ENCODE measurements at places on chromosomes 12 and 14.
A peak's percentile ranks its signal among the peaks of the same experiment; 100 is the strongest.

DNA sequence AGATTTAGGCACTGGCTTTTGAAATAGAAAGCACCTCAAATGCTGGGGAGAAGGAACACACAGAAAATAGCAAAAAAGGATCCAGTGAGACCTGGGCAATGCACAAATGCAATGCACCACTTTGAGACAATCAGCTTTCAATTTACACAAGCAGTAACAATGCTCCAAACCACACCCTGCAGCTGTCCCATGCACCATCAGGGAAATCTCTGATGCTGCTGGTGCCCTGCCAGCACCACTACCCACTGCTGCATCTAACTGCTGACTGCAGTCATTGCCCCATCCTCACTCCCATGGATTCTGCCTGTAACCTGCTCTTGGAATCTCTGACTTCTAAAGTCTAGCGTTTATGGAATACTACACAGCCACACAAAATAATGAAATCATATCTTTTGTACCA lies 21.0 kb upstream of the HMGA2 start:
- no peak for DNase-seq
- H3K36me3 ChIP-seq: no peaks in the 10 kb centered on the region
- H3K4me3 ChIP-seq: no peak overlapping the region

DNA sequence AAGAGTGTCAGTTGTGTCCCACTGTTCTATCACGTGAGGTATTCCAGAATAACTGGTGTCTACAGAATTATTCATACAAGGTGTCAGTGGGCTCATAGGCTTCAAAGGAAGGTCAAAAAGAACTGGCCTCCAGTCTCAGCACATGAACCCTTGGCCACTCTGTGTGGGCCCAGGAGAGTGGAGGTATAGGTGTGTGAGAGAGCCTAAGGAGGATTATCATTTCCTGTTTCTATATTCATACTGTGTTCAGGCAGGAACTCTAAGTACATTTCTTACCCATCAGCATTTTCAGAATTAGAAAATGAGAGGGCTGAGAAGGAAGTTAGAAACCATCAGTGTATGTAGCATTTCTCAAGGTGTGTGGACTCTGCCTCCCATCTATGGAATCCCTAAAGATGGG lies 87.0 kb downstream of the BTG1 start:
- H3K4me1 ChIP-seq: peaks cover 14% of the 10 kb centered on the region
- DNase-seq: no peak
- H3K27ac ChIP-seq: peak overlapping the region; percentile 76
- H3K36me3 ChIP-seq: peaks cover 4% of the 10 kb centered on the region
- no peak overlapping the region for H3K4me3 ChIP-seq

DNA sequence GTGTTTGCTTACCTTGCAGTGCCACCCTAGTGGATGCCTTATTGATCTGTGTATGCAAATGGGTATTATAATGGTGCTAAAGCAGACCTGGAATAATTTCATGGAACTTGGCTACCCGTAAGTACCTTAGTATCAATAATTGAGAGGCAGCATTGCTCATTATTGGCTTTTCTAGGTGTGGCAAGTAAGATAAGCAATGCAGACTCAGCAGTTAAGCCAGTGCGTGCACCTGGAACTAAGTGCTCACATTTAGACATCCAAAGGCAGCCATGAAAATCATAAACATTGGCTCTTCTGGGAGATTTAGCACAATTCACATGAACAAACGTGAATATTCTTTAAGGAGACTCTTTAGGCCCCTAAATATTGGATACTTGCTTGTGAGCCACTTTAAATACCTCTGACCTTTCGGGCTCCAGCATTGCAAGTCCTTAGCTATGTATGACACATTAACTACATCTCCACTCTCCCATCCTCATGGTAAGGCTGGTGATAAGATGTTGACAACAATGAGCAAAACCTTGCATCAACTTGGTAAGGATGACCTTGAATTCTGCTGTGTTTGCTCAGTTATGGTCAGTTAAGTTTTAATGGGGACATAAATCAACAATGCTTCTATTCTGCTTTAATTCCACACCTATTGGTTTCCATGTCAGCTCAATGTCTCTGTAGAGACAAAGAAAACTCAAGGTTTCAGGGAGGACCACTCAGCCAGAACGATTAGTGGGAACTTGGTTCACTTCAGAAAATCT lies 112.0 kb downstream of the SLC5A8 start:
- no peak overlapping the region for H3K27ac ChIP-seq
- H3K4me1 ChIP-seq: no peaks in the 10 kb centered on the region
- no peak for DNase-seq
- no peaks in the 10 kb centered on the region for H3K36me3 ChIP-seq

DNA sequence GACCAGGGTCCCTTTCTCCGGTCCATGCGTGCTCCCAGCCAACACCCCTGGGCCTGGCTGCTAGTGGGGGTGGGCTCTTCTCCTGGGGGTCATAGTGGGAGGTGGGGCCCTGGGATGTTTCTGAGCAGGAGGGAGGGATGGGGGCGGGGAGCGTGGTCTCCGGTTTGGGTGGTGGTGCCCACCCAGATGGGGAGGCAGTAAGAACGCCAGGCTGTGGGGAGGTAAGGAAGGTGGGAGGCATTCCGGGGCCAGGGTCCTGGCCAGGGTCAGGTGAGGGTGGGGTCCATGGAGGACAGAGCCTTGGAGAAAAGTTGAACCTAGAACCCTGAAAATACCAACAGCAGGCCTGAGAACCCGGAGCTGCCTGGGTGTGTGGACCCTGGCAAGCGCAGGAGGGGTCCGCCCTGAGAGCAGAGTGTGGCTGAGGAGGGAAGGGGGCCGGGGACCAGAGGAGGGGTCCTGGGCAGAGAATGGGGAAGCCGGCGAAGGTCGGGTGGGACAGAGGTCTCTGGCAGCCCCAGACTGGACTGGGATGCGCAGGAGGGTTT lies 5.7 kb downstream of the CRIP2 start:
- H3K4me1 ChIP-seq: peaks cover 47% of the 10 kb centered on the region
- no peak for DNase-seq
- peak overlapping the region; percentile 100 for H3K27ac ChIP-seq
- H3K36me3 ChIP-seq: peaks cover 82% of the 10 kb centered on the region
- H3K27me3 ChIP-seq: no peaks in the 10 kb centered on the region

DNA sequence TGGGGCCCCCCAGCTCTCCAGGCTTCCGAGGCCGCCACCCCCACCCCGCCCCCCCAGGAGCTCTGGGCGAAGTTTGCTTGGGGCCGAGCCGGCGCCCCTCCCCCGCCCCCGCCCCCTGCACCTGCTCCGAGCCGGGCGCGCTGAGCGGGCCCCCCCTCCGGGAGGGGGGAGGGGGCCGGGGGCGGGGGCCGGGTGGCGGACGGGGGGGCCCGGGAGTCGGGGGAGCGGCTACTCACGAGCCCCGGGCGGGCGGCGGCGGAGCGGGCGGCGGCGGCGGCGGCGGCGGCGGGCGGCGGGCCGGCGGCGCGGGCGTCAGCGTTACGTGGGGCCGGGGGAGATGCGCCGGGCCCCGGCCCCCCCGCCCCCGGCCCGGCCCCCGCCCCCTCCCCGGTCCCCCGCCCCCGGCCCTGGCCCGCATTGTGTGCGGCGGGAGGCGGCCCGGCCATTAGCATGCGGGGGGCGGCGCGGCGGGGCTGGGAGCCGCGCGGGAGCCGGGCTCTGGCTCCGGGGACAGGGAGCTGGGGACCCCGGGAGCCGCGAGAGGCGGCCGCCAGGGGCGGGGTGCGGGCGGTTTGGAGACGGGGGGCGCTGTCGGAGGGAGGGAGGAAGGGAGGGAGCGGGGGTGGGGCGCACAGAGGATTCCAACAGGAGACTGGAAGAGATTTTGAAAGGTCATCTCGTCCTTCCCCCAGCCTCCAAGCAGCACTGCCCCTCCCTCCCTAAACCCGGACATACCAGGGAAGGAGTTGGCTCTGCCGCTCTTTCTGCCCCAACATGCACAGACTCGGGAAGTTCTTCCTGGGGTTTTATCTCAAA lies at the start of gene ZNF219:
ZNF219 (minus strand) TSS at position 580 of the 816 bp plus-strand sequence. CDS start 5,064 bp downstream, outside the sequence.
- H3K27me3 ChIP-seq: peaks cover 8% of the 10 kb centered on the region
- peaks cover 8% of the 10 kb centered on the region for H3K36me3 ChIP-seq
- H3K4me1 ChIP-seq: peaks cover 7% of the 10 kb centered on the region
- H3K4me3 ChIP-seq: peak within 1 kb of the TSS; percentile 87
- peak within 1 kb of the TSS; percentile 85 for H3K27ac ChIP-seq

DNA sequence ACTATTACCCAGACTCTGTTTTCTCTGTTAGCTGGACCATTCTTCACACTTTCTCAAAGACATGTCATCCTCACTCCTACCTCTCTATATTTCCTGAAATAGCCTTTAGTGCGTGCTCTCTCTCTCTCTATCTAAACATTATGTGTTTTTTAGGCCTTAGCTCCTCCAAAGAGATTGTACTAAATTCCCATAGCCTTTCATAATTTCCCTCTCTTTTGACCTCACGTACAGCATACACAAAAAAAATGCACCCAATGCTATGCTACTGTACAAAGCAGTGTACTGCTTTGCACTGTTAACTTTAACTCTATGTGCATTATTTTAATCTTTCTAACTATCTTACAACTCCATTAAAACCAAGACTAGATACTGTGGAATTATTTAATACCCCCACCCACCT lies 288.4 kb downstream of the DAD1 start:
- no peaks in the 10 kb centered on the region for H3K36me3 ChIP-seq
- no peak overlapping the region for H3K27ac ChIP-seq
- DNase-seq: no peak

GRCh38 chr14:52327374-52328226 lies 13.5 kb downstream of the PTGER2 start:
- H3K36me3 ChIP-seq: peaks cover 37% of the 10 kb centered on the region
- H3K4me3 ChIP-seq: peak overlapping the region; percentile 67
- DNase-seq: no peak
- H3K27ac ChIP-seq: peak overlapping the region; percentile 93

- H3K27ac ChIP-seq: no peak overlapping the region
- peaks cover 16% of the 10 kb centered on the region for H3K27me3 ChIP-seq
- no peak for DNase-seq
- peaks cover 14% of the 10 kb centered on the region for H3K4me1 ChIP-seq
- H3K4me3 ChIP-seq: no peak overlapping the region
- H3K36me3 ChIP-seq: no peaks in the 10 kb centered on the region
Measured at GRCh38 chr14:102571043-102571442, 21.4 kb upstream of the RCOR1 start.

GRCh38 chr12:32322354-32322753 lies 77.0 kb upstream of the FGD4 start:
- no peak overlapping the region for H3K27ac ChIP-seq
- DNase-seq: no peak
- peaks cover 3% of the 10 kb centered on the region for H3K36me3 ChIP-seq
- no peak overlapping the region for H3K4me3 ChIP-seq

GRCh38 chr14:100058777-100059437 lies 6.3 kb upstream of the EVL start:
- H3K27ac ChIP-seq: peak overlapping the region; percentile 62
- H3K4me1 ChIP-seq: peaks cover 53% of the 10 kb centered on the region
- peak overlapping the region; percentile 60 for H3K4me3 ChIP-seq
- DNase-seq: no peak
- no peaks in the 10 kb centered on the region for H3K27me3 ChIP-seq

DNA sequence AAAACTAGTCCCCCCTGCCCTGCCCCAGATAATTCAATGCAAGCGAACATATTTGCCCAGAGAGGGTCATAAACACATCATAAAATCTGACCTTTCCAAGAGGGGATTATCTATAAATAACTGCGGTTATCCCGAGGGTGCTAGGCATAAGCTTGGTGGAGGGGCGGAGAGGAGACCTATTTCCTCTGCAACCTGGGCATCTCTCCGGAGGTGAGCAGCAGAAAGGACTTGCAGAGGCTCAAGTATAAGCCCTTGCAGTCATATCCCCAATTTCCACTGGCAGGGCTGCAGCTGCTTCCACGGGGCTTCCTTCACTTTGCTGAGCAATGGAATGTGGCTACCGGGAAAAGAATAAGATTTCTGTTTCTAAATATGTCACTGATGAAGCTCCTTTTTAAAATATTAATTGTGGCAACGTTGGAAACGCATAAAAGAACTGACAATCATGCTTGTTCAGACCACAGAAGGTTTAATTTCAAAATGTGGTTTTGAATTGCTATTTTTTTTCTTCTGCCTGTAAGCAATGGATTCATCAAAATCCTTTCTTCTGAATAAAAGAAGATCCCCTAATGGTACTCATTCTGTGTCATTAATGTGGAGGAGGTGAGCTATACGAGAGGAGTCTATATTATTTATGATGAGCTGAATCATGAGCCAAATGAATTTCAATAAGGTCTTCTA lies 268.9 kb upstream of the ATP2B1 start:
- H3K4me1 ChIP-seq: peaks cover 4% of the 10 kb centered on the region
- no peak for DNase-seq
- H3K27me3 ChIP-seq: no peaks in the 10 kb centered on the region
- H3K27ac ChIP-seq: no peak overlapping the region

- H3K27me3 ChIP-seq: no peaks in the 10 kb centered on the region
- peaks cover 39% of the 10 kb centered on the region for H3K36me3 ChIP-seq
- no peak overlapping the region for H3K4me3 ChIP-seq
- H3K27ac ChIP-seq: peak overlapping the region; percentile 69
- no peak for DNase-seq
Measured at GRCh38 chr12:112183141-112184021, 58.0 kb downstream of the TRAFD1 start.

- H3K4me1 ChIP-seq: no peaks in the 10 kb centered on the region
- no peak overlapping the region for H3K4me3 ChIP-seq
- H3K27ac ChIP-seq: no peak overlapping the region
- no peaks in the 10 kb centered on the region for H3K27me3 ChIP-seq
Measured at GRCh38 chr12:27762757-27763156, 17.3 kb upstream of the KLHL42 start.
